Activated CD4-positive, alpha-beta T cell treated with anti-CD3 and anti-CD28 coated beads, Interleukin-2, amount 50 U/mL, for 16 hours (primary cell): ENCODE measurements at places on chromosomes 13 and 19.

GRCh38 chr13:26500618-26501320, 56.7 kb upstream of the WASF3 start:
- DNase-seq: no peak

GRCh38 chr19:56601375-56601774, 6.3 kb downstream of the ZNF71 start:
- no peak for DNase-seq

DNA sequence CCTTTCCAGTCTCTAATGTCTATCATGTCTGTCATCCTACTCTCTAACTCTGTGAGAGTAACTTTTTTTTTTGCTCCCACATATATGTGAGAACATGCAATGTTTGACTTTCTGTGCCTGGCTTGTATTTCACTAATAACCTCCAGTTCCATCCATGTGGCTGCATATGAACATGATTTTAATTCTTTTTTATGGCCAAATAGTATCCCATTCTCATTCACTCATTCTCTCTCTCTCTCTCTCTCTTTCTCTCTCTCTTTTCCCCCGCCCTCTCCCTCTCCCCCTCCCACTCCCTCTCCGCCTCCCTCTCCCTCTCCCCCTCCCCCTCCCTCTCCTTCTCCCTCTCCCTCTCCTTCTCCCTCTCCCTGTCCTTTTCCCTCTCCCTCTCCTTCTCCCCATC, 52.0 kb downstream of the DNAJC3 start:
- no peak for DNase-seq

DNA sequence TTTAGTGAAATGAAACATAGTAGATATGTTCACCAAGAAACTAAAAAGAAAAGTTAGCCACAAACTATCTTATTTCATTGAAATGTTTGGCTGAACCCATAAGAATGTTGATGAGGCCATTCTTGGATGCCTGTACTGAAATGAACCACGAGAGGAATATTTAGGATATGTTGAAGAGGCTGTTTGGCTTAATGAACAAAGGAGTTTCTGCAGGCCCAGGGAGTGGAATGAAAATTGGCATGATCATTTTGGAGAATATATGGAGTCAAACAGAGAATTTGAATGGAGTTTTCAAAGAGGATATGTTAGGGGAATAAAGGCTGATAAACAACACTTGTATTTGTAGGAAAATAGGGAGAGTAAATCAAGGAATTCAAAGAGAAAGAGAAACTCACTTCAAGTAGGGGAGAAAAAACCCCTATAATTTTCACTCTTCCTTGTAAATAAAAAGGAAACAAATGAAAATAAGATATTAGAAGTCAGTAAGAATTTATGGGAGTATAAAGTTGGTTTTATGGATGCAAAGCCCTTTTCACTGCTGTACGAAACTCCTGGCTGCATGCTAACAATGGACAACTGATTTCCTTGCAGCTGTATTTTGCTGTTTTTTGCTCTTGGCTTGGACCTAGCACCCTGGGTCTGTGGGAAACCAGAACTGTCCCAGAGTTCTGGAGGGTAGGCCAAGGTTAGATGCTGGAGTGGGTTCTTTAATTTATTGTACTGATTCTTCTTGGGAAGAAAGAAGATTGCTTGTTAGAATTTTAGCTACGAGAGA, 36.5 kb downstream of the KL start:
- no peak for DNase-seq

GRCh38 chr13:110911880-110912279, 3.0 kb downstream of the ANKRD10 start:
- no peak for DNase-seq

GRCh38 chr19:56953470-56953869, 112.9 kb upstream of the PEG3 start:
- no peak for DNase-seq

DNA sequence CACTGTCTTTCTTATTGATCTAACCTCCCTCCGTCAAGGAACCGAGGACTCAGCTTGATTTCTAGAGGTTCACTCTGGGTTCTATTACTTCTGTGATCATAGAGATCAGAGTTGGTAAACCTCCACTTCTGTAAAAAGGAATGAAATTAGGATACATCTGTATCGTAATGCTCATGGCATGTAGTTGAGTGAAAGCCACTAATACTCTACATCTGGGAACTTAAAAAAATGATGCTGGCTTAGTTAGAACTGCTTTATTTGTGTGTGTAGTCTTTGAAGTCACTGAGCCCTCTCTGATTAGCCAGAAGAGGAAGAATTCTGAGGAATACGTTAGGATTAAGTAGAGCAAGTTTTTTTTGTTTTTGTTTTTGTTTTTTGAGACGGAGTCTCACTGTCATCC, 140.8 kb downstream of the GGACT start:
- no peak for DNase-seq

GRCh38 chr19:33298146-33298911, 4.0 kb downstream of the CEBPA start:
- DNase-seq: no peak

DNA sequence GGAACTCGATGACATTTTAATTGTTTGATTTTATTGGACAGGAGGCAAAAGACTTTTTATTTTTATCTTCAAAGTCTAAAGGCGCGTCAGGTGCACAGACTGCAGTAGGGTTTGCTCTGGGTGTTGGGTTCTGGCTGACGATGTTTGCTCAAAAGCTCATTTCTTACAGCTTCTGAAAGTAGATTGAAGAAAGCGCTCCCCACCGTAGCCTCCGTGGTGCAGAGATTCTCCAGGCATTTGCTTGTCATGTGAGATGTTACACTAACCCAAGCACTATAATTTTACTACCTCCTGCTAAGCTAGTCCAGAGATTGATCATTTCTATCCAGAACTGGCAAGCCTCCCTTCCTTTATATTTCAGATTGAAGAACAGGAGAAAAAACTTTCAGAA, 14.5 kb upstream of the ATP11A start:
- DNase-seq: no peak

DNA sequence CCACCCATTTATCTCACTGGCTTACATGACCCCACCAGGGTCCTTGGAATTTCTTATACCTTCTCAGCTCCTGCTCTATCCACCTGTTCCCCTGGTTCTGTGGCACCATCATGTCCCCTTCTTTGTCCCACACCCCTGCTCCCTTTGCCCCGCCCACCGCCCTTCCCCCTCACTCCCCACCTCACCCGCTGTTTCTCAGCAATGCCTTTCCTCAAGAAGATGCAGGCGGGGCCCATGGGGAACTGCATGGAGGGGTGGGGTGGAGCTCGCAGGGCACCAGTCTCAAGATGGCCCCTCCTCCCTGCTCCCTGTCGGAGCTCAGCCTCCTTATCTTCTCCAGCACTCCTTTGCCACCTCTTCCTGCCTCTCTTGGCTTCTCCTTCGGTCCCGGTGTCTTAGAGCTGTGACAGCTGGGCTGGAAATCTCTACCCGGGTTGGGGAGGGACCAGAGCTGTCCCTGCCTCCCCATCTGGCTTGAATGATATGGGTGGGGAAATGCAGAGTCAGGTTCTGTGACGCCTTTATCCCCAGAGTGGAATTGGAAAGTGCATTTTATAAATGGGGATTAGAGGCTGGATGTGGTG, at the start of gene CABP5:
Gene CABP5, minus strand, starts transcription at position 405 of the 584 bp plus-strand sequence. Its CDS starts 157 bp downstream, at position 248.
- no peak for DNase-seq

DNA sequence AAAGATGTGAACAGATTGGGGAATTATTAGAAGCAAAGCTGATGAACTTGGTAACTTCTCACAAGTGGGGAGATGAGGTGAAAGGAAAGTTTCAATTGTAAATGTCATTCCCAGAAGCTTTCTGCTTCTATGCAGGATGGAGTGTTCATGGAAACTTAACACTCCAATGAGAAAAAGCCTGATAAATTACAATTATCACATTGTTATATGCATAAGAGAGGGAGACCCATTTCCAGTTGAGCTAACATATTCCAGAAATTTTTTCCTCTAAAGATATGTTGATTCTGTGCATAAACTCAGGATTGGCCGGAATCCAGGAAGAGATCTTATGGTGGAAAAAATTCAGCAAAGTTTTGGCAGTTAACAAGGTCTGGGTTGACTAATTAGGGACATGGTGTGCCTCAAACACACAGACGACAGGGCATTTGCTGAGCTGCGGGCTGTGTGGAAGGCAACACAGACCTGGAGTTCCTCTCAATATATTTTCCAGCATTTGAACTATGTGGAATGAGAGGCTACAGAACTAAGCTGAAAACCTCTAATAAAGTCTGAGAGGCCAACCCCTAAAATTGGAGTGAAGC, 64.9 kb upstream of the FGF14 start:
- DNase-seq: no peak

DNA sequence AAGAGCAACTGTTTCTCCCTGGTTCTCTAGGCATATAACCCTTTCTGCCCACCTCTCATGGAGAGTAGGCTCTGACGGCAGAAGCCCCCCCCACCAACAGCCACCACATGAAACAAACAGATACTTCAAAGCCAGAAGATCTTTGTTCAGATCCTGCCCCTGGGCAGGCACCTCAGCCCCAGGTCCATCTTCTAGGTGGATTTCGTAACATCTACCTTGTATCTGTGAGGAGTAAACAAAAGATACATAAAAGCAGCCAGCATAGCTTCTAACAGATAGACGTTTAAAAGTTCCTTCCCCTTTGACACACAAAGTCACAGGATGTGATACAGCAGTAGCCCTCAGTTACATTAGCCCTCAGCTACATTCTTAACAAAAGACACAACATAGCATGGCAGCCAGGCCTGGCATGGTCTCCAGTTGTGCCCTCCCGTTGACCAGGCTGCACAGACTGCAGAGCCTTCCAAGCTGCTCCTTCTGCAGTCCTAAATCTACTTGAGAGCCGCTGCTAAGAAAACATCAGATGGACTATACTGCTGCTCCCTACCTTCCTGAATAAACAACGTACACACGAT, 35.4 kb downstream of the BRD4 start:
- no peak for DNase-seq

DNA sequence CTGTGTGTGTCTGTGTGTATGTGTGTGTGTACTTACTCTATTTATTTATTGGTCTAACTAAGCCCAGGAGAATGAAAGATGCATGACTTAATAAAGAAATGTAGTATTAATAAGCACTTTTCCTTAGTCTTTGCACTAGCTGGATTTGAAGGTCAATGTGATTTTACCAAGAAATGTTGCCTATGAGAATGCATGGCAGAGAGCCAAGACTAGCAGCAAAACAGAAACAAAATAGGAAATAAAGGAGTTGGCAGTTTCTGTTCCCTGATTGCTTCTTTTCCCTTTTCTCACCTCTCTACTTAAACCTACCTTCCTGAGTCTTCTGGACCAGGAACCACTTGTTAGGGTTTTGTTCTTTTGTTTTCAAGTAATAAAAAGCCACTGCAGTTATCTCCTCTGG, 286.1 kb downstream of the KCTD12 start:
- DNase-seq: no peak

GRCh38 chr13:103839460-103839859, 773.2 kb upstream of the SLC10A2 start:
- no peak for DNase-seq

DNA sequence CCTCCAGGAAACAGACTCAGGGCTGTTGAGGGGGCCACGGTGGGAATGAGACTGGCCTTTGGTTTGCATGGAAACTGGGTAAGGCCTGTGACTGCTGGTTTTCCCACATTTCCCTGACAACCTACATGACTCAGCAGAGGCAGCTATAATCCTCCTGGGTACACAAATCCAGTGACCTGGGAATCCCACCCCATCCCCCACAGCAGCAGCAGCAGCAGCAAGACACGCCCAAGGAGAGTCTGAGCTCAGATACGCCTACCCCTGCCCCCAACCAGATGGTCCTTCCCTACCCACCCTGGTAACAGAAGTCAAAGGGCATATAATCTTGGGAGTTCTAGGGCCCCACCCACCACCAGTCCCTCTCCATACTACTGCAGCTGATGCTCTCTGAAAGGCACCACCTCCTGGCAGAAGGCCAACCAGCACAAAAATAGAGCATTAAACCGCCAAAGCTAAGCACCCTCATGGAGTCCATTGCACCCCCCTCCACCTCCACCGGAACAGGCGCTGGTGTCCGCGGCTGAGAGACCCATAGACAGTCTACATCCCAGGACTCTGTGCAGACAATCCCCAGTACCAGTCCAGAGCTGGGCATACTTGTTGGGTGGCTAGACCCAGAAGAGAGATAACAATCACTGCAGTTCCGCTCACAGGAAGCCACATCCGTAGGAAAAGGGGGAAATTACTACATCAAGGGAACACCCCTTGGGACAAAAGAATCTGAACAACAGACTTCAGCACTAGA, 237.2 kb upstream of the SPRY2 start:
- no peak for DNase-seq

DNA sequence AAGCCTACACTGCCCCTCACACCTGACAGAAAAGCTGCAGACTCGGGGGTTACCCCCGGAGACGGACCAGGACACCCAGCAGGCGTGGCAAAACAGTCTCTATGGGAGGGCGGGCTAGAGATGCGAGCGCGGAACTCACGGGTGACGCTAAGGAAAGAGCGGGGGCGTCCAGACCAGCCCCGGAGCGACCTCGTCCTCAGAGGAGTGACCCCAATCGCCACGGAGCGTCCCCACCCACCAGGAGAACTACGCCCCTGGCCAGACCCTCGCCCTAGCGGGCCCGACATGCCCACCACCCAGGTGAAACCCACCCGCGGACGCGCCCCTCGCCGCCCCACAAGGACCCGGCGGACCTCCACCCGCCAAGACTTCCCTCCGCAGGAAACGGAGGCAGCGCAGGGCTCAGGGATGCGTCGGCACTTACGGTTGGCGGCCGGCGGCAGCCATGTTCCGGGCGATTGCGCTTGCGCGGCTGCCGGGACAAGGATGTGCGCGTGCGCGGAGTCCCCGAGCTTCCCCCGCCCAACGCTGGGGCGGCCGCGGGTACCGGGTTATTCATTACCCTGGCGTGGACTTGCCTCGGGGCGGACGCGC, at the start of gene ZNF329:
Gene ZNF329, minus strand, starts transcription at position 462 of the 594 bp plus-strand sequence. CDS start 21,286 bp downstream, outside the sequence.
- DNase-seq: peak; percentile 86

- DNase-seq: no peak
Observed at GRCh38 chr13:98871727-98872126, 106.1 kb downstream of the DOCK9 start.

DNA sequence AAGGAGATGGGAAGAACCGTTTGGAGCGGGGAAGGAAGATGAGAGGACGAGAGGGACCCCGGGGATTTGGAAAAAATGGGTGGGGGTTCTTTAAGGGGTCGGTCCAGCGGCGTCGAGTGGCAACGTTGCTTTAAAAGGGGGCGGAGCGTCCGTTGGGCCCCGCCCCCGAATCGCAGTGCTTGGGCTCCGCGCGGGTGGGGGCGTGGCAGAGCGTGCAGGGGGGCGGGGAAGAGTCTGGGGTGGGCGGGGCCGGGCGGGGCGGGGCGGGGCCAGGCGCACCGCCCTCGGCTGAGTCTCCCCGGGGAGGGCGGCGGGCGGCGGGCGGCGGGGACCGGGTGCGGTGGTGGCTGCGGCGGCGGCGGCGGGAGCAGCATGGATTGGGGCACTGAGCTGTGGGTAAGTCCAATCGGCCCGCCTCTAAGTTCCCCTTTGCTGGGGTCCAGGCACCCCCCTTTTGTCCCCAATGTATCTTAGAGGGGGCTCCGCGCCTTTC, at the start of gene TRIP10:
Gene TRIP10, plus strand, starts transcription at position 291 of the 493 bp plus-strand sequence. Its CDS starts 82 bp downstream, at position 373.
- DNase-seq: peak; percentile 84

GRCh38 chr13:85287528-85287927, 511.7 kb downstream of the SLITRK6 start:
- no peak for DNase-seq
